Uterine smooth muscle cell (primary cell): ENCODE measurements at places on chromosomes 2 and 18. TPM values are rescaled to one million over a fixed set of nuclear protein-coding genes. Genes with fewer than 3 reads are reported as not detected.

ATP6V1C2 gene
- total RNA-seq: under 0.01 TPM in 1 of 2 replicates, not detected in the other

TUBA3D gene
- total RNA-seq: not detected in 2 replicates

LOXL3 gene
- total RNA-seq: 12.1 and 28.0 TPM in 2 replicates

BOLL gene
- not detected in 2 replicates for total RNA-seq
